ENCODE measurements at places on chromosomes 7 and 10.

- DNase-seq = no peak
These were observed 165.2 kb upstream of the CELF2 start for GRCh38 chr10:10852464-10852863.

DNA sequence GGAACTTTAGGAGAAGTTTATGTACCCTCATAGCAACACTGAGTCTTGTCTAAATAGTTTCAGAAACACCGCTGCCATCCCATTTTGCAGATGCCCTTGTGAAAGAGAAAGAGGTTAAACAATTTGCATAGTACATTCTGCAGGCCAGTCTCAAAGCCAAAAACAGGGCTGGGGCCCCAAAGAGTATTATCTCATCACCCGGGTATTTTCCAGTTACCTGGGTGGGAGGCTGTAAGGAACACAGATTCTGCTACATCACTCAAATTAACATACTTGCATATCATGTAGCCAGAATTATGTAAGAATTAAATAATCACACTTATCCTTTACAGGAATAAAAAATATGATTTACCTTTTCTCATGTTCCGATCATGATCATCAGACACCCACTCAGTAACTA, 3.1 kb upstream of the FAM171A1 start:
- DNase-seq = no peak

DNA sequence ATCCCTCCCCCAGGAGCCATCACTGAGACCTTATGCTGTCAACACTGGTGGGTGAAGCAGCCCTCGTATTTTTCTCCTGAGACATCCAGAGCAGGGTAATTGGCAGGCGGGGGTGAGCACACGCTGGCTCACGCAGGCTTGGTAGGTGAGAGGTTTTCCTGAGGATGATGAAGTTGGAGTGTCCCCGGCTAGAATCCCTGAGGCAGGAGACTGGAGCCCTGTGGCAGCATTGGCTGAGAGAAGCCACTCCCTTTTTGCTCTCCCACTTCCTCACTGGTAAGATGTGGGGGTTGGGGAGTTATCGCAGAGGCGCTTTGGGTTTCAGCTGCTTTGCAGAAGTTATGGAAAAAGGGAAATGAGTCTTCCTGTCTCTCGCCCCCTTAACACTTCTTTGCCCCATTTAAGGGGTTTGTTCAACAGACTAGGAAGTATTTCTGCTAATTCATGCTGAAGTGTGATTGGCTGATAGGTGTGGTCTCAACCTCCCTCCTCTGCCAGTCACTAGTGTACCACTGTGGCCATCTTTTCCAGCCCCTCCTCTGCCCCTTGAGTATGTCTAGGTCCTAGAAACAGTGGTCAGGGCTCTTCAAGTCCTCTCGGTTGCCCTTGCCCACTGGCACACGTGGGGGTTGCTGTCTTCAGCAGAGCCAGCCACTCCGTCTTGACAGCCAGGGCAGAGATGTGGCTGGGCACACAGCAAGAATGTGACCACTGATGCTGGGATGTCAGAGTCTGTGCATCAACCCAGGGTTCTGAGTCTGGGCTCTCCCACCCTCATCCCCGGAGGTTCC, 5.7 kb downstream of the ARPC1B start:
- DNase-seq = no peak

DNA sequence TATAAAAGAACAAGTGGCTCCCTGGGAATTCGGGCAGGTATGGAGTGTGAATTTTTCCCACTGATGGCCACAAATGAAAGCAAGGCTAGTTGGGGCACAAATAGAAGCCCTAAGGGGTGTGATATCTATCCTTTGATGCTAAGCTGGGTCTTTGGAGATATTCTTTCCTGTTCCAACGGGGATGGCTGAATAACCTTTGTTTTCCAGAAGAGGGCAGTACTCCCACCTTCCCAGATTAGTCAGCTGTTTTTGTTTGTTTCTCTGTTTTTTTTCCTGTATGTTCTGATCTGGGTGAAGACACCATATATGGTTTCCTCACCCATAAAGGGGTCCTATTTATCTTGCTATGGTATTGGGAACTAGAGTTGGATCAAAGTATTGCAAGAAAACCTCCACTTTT, 947.7 kb upstream of the SORCS1 start:
- no peak for DNase-seq

DNA sequence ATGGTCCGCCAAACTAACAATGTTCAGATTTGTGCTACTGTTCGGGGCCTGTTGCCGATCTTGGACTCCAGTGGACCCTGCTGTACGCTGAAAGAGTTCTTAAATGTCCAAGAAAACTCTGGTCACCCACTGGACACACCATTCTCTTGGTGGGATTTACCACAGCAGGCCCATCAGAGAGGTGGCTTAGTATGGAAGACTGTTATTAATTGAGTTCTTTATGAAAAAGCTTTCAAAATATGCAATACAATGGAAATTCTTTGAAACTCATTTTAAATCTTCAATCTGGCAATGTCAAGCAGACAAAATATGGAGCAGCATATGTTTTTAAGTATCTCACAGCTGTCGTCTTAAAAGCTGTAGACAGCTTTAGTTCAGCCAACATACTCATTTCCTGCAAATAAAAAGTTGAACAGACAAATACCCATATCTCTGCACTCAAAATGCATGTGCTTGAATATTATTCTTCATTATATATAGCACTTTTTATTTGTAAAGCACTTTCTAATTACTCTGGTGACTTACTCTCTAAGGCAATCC, 37.4 kb upstream of the GRM8 start:
- DNase-seq = no peak
